ENCODE measurements at places on chromosomes 7 and 10.

DNA sequence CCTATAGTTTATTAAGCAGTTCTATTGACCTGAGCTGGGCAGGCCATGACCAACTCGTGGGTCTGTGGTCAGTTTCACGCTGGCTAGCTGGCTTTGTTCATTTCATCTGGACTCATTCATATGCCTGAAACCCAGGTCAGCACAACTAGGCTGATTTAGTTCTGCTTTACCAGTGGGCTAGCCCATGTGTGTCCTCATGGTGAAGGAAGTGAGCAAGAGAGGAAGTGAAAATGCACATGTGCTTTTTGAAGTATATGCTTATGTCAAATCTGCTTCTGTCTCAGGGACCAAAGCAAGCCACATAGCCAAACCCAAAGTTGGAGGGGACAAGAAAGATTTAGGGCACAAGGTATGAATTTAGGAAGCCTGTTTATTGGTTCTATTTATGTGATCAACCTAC is 154.5 kb downstream of the RNF133 start:
- no peak for DNase-seq

- DNase-seq: peak; percentile 82
Measured at GRCh38 chr7:113118074-113118959, at the start of gene SMIM30. SMIM30 (minus strand) TSS chr7:113118554; CDS start chr7:113117578, 976 bp downstream.

DNA sequence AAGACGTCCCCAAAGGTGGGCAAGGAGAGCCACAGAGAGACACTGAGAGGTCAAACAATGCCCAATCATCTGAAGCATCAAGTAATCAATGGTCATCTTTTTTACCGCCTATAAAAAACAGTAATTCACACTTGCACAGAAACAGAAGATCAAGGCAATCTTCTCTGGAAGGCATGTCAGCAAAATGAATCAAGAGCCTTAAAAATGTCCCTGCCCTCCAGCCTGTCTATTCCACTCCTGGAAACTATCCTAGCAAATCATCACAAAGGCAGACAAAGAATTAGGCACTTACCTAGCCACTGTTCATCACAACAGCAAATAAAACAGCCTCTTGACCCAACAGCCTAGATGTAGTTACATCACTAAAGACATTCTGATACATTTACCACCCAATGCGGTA is 48.9 kb downstream of the FAM53B start:
- no peak for DNase-seq

- DNase-seq: no peak
Measured at GRCh38 chr7:28112012-28112411, 68.6 kb downstream of the JAZF1 start.

GRCh38 chr10:114638821-114639625 is 19.1 kb downstream of the ABLIM1 start:
- DNase-seq: no peak

Data from stimulated activated CD4-positive, alpha-beta T cell treated with anti-CD3 and anti-CD28 coated beads, Interleukin-1b, Interleukin-23, amount 100 ng/mL, for 24 hours (primary cell).